ENCODE measurements at places on chromosomes 7 and 10.

GRCh38 chr7:105826143-105826542 is 50.3 kb downstream of the ATXN7L1 start:
- DNase-seq: no peak

DNA sequence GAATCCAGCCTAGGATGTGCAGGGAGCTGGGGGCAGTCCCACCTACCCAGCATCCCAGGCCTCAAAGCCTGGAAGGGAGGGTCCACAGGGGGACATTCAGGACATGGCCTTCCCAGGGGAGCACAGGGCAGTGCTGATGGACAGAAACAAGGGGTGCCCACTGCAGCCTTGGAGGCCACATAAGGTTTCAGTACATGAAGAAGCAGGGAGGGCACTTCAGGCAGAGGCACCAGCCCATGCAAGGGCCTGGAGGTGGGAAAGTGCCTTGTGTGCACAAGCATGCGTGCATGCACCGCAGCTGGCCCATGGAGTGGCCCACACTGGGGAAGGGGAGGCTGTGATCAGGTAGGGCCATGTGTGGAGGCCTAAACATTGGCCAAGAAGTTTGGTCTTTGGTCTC is 9.1 kb downstream of the C10orf105 start:
- DNase-seq: no peak

GRCh38 chr10:124166431-124167125 is 73.2 kb upstream of the CHST15 start:
- DNase-seq: no peak

DNA sequence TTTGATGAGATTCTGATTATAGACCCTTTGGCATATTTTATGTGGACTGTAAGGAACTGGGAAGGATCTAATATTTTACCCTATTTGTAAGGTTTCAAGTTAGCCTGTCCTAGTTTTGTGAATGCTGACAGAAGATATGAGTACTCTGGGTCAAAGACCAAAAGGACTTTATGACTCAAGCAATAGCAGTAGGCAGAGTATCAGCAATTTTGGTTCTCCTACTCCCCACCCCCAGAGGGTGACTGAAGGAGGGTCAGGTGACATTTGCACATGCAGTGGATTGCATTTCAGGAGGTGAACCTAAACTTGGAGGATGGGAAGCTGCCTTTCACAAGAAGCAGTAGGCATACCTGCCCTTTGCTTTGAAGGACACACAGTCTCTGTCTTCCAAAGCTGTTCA is 84.0 kb upstream of the KLF6 start:
- no peak for DNase-seq

GRCh38 chr7:157854066-157854891 is 517.5 kb downstream of the DNAJB6 start:
- DNase-seq: no peak

GRCh38 chr7:93378131-93378760 is 146.1 kb downstream of the VPS50 start:
- no peak for DNase-seq

Measured in midbrain (tissue), 1 donor.